Right atrium auricular region (tissue), 2 donors: ENCODE measurements at places on chromosomes 7 and 10. TPM values are rescaled to one million over a fixed set of nuclear protein-coding genes. Genes with fewer than 3 reads are reported as not detected.

DNA sequence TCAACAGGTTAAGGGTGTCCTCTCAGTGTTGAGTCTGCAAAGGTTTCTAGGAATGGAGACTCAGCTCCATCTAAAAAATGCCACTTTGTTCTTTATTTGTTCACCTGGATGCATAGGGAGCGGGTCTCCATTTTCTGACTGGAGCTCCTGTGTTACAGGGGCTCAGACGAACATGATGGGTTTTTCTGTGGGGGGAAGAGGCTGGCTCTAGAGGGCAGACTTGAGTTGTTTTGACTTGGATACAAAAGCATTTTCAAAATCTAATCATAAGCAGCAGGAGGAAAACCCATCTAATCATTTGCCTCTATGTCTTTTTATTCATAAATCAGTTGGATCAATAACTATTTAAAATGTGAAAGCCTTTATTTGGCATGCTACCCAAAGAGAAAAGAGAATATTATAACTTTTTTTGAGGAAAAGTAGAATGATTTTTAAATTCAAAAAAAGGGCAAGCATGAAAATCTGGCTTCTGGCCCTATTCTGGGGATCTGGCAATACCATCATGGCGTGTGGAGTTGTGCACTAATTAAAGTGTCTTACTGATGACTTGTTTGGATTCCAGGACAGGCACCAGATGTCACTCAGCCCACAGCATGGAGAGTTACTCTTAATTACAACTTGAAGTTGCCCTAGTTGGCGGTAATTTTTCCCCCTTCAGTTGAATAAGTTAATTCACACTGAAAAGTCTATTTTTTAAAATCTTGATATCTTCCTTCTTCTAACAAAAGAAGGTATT lies 594.9 kb downstream of the REEP3 start:
- DNase-seq = no peak

GRCh38 chr7:129308047-129308446 lies 83.2 kb downstream of the AHCYL2 start:
- DNase-seq = no peak

FOXI2 gene
- not detected for total RNA-seq

RASA4 gene
- total RNA-seq = 8.6 TPM

- DNase-seq = no peak
Observed at GRCh38 chr10:119233821-119234220, 26.4 kb downstream of the GRK5 start.

KCNH2 gene
- 119 TPM for total RNA-seq

ANKRD1 gene
- 3,842 TPM for total RNA-seq

- DNase-seq = no peak
Observed at GRCh38 chr7:31258391-31258790, 82.1 kb downstream of the NEUROD6 start.

- DNase-seq = no peak
Observed at GRCh38 chr10:114911052-114911711, 26.8 kb upstream of the TRUB1 start.
